Anterior cingulate cortex (tissue), 58 donors: ENCODE measurements at places on chromosomes 5 and 9.

DNA sequence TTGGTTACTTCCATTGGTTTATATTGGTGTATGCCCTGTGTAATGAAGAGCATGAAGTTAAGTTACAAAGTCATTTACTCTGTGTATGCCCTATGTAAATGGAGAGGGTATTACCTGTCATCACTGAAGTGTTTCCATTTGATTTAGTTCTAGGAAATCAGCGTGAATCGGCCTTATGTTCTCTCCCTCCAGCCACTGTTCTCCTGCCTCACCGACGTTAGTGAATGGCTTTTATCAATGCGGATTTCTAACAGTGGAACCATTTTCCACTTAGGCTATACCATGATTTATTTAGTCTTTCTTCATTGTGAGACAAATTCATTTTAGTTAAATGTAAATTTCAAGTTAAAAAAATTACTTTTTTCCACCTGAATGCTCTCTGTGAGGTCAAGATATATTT lies 327.0 kb upstream of the ADCY2 start:
- DNase-seq: no peak

DNA sequence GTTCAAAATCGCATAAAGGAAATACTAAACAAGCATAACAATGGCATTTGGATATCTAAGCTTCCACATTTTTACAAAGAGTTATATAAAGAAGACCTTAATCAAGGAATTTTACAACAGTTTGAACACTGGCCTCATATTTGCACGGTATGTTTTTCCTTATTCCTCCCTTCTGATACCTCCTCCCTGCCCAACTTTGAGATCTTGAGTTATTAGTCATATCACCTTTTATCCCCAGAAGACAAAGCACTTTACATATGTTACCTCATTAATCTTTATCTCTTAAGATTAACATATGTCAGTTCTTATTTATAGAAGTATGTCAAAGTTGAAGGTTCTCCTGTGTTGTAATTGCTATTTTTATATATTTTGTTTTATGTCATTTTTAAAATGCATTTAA lies 29.8 kb downstream of the TDRD7 start:
- DNase-seq: no peak

DNA sequence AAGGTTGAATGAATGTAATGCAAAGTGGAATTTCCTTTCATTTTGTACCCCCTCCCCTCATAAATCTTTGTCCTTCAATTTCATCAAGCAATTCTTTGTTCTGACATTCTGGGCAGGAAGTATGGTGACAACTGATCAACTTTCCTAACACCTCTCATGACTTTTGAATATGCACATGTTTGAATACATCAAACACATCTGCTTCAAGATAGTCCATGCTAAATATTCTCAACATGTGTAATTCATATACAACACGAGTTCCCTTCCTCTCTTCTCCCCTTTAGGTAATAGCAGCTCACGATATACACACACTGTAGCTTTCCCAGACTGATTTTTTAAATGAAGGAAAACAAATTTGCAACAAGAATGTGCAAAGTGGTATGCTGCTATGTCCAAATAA lies 103.6 kb upstream of the EFNA5 start:
- no peak for DNase-seq

- DNase-seq: no peak
Observed at GRCh38 chr5:141135030-141135717, at the start of gene PCDHB5. Gene PCDHB5 (plus strand): TSS chr5:141135206. CDS start chr5:141135435, 229 bp downstream.

DNA sequence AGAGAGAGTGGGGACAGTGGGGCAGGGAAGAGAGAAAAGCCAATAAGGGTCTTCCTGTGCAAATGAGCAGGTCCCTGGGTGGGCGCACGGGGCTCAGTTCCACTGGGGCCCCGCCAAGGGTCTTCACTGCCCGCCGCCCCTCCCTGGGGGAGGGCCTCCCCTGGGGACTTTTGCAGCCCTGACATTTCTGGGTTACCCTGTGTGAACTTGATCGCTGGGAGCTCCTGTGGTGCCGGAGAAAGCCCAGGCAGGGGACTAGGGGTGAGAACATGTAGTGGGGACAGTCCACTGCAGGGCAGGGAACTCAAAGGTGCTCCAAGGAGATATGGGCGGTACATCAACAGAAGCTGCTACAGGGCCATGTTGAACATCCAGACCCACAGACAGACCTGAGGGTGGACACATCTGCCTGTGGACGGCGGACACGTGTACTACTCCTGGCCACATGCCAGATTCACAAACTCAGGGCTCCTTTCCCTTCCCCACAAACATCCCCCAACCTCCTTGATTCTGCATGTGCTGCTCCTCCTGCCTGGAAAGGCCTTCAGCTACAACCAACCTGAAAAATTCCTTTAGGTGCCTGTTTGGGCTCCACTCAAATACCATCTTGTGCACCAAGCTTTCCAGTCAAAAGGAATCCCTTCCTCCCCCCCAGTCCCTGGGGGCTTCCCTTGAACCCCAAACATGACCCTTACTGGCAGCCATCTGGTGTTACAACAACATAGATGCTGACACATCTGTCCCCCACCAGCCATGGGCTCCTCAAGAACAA lies 43.0 kb upstream of the NEK6 start:
- DNase-seq: no peak

GRCh38 chr9:120920806-120921178 lies 5.8 kb downstream of the TRAF1 start:
- no peak for DNase-seq

DNA sequence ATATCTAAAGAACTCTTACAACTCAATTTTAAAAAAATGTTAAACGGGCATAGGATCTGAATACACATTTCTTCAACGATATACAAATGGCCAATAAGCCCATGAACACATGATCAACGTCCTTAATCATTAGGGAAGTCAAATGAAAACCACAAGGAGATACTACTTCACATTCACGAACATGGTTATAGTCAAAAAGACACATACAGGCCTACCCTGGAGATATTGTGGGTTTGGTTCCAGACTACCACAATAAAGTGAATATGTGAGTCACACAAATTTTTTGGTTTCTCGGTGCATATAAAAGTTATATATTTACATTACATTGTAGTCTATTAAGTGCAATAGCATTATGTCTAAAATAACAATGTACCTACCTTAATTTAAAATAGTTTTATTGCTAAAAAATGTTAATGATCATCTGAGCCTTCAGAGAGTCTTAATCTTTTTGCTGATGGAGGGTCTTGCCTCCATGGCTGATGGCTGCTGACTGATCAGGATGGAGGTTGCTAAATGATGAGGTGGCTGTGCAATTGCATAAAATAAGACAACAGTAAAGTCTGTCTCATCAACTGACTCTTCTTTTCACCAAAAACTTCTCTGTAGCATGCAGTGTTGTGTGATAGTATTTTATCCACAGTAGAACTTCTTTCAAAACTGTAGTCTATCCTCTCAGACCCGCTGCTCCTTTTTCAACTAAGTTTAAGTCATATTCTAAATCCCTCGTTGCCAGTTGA lies 15.1 kb downstream of the AK3 start:
- no peak for DNase-seq
